ENCODE measurements at places on chromosomes 12 and 14.

GRCh38 chr14:92012121-92012748 is 27.6 kb downstream of the TRIP11 start:
- DNase-seq: no peak

DNA sequence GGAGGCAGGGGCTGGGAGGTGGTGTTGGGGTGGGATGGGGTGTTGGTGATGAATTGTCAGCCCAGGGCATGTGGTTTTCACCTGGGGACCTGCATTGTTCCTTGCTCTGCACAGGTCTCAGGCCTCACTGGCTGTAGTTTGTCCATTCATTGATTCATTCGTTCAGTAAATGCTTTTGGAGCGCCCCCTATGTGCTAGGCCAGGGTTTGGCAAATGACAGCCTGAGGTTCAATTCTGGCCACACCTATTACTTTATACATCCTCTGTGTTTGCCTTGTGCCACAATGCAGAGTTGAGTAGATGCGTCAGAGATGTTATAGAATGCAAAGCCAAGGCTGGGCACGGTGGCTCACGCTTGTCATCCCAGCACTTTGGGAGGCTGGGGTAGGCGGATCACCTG is 4.7 kb downstream of the ADCK1 start:
- no peak for DNase-seq

- DNase-seq: no peak
Measured at GRCh38 chr12:89844539-89844938, 135.9 kb upstream of the ATP2B1 start.

DNA sequence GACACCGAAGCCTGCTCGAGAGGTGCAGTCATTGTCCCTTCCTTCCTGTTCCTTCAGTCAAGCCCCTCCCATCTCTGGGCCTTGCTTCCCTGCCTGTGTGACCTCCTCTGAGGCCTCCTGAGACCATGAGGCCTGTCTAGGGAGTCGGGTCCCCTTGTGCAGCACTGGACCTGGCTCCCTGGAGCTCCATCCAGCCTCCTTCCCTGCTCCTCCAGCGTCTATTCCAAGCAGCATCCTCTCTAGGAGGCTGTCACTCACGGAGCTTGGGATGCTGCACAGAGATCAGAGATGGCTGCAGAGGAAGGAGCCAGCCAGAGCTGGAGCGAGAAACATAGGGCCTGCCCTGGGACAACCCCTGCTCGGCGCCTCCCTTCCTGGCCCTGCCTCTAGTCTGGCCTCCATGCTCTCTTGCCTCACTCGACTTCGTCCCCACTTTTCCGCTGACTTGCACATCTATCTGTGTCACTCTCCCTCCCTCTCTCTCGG is 142.7 kb downstream of the BCL11B start:
- DNase-seq: no peak

GRCh38 chr12:102569803-102570202 is 89.4 kb upstream of the IGF1 start:
- DNase-seq: no peak

DNA sequence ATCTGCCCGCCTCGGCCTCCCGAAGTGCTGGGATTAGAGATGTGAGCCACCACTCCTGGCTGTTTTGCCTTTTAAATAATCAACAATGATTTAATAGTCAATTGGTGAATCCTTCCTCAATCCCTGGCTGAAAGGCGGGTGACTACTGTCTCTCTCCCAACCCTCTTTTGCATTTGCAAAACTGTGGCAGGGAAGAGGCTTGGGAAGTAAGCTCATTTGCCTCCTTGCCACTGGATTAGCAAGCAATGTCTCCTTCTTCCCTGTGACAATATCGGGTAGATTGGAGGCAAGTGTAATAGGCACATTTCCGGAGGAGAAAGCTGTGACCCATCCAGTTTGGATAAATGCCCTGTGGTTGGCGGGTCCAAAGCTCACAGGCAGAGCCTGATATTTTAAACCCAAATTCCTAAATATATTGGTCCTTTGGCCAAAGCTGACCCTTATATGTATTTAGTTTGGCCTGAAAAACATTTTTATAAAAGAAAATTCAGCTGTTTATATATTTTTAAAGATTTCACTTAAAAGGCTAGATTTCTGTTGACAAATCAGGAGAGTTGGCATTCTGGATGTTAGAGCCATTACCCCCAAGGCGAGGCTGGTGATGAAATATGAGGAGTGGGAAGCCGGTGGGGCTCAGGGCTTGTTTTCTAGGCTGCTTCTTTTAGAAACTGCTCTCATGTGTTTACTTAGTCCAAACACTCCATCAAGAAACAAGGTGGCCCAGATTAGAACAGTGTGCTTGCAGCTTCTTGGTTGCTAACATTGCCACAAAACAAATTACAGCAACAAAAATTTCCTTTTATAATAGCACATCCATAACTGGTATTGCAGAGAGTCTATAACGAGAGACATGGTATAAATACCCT is 646.9 kb upstream of the TMEM132C start:
- no peak for DNase-seq

DNA sequence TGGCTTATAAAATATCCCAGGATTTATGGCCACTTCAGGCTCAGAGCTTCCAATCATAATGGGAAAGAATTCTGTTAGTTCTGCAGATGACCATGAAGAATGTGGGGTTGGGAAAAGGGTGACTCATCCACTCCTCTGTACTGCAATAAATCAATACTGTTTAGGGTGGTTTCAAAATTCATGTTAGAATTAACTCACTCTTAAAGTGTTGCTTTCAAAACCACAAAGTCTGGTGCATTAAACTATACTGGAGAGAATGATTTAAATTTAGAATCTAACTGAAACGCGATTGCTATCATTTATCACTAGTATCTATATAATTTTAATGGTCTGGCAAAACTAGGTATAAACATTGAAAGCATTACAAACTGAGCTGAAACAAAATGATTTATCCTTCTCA is 798 bp downstream of the CCDC198 start:
- peak; percentile 84 for DNase-seq

DNA sequence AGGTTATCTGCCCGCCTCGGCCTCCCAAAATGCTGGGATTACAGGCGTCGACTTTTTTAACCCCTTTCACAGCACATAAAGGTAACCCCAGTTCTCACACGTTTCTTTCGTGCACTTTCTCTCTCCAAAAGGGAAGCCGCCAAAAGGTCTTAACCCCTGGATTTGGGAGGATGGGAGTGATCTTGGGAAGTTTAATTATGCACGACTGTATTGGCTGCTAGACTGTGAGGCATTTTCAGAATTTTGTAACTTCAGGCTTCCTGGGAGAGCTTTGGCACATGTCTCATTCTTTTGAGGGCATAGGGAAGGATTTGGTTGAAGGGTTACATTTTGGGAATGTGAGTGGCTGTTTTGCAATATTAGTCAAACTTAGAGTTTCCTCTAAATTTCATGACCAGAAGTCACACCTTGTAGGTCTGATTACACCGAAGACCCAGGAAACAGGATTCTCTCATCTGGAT is 1.4 kb upstream of the SMARCC2 start:
- no peak for DNase-seq

DNA sequence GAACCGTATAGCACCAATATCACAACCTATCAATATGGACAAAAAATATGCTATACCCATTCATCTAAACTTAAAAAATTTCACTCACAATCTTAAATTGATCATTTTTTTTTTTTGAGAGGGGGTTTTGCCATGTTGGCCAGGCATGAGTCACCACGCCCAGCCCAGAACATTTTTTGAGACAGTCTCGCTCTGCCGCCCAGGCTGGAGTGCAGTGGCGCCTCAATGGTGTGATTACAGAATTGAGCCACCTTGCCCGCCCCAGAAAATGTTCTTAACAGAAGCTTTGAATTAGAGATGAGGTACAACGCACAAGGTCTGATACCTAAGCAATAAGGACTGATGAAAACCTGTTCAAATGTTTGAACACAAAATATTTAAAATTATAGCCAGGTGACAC is 15.8 kb upstream of the ATP5F1B start:
- DNase-seq: no peak

- no peak for DNase-seq
Measured at GRCh38 chr12:79956896-79957295, 22.0 kb upstream of the PPP1R12A start.

DNA sequence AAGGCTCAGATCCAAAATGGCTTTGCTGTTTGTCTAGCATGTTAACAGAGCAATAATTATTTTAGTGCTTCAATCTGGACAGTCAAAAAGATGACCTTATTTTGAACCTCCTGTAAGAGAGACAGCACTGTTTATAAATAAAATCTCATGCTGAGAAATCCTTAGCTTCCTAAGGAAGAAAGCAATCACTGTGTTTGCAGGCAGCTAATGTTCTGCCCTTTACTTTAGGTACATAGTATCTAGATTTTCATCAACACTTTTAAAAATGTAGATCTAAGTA is 105.3 kb downstream of the PRKD1 start:
- DNase-seq: no peak

- DNase-seq: no peak
Measured at GRCh38 chr12:99847936-99848335, 136.8 kb downstream of the ANKS1B start.

DNA sequence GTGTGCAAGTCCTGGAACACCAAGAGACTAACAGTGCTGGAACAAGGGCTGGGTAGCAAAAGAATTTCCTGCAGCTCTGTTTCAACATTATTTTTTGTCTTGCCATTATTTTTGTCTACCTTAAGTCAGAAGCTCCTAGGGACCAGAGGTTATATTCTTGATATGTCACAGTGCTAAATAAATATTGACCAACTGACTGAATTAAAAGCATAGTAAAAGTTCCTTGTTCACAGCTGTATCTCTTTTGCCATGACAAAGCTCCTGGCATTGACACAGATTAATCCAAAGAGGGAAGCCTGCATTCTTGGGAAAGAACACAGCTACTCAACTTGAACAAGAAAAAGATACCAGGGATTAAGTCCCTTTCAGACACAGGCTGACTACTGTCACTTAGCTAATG is 136.5 kb downstream of the SPTSSA start:
- DNase-seq: no peak

GRCh38 chr14:75230140-75230792 is 48.4 kb upstream of the FOS start:
- DNase-seq: peak; percentile 74

Measured in epithelial cell of proximal tubule (primary cell).